Forelimb muscle (tissue), 1 donor: ENCODE measurements at places on chromosomes 3 and 15. TPM values are rescaled to one million over a fixed set of nuclear protein-coding genes. Genes with fewer than 3 reads are reported as not detected.

- DNase-seq, result no peak
Observed at GRCh38 chr3:173078525-173078924, 62.5 kb downstream of the SPATA16 start.

- no peak for DNase-seq
Observed at GRCh38 chr3:72595376-72595775, 252.9 kb downstream of the SHQ1 start.

GRCh38 chr3:97698691-97699090 is 65.9 kb upstream of the ARL6 start:
- DNase-seq, result no peak

DNA sequence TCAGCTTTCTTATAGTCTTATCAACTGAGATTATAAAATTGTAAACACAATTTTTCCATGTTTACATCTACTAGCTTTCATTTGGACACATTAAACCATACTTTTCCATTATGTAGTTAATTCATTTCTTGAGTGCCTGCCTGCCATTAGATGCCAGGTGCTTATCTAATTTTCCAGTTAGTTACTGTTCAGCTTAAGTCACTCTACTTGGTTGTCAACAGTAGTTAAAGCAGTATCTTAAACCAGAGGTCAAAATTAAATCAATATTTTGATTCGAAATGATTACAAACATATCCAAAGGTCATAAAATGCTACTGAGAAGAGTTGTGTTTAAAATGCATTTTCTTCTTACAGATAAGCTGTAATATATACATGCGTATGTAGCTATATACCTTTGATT is 56.2 kb upstream of the UBP1 start:
- no peak for DNase-seq

Gene TMEM207
- polyA plus RNA-seq, result not detected
